ENCODE measurements at places on chromosomes 3 and 15.

DNA sequence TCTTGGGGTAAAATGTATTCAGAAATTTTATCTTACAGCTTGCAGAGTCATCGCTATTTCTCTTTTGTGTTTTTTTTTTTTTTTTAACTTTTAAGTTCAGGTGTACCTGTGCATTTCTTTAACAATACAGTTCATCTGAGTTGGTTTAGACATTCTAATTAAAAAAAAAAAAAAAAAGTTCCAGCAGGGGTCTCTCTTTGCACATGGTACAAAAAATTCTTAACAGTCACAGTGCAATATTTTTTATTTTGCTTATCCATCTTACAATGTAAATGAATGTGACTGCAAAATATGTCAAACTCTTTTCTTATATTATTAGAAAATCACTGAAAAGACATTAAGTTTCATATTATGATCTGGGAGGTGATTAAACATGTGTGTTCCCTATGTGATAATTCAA lies 47.5 kb upstream of the SLC9A9 start:
- DNase-seq: no peak

DNA sequence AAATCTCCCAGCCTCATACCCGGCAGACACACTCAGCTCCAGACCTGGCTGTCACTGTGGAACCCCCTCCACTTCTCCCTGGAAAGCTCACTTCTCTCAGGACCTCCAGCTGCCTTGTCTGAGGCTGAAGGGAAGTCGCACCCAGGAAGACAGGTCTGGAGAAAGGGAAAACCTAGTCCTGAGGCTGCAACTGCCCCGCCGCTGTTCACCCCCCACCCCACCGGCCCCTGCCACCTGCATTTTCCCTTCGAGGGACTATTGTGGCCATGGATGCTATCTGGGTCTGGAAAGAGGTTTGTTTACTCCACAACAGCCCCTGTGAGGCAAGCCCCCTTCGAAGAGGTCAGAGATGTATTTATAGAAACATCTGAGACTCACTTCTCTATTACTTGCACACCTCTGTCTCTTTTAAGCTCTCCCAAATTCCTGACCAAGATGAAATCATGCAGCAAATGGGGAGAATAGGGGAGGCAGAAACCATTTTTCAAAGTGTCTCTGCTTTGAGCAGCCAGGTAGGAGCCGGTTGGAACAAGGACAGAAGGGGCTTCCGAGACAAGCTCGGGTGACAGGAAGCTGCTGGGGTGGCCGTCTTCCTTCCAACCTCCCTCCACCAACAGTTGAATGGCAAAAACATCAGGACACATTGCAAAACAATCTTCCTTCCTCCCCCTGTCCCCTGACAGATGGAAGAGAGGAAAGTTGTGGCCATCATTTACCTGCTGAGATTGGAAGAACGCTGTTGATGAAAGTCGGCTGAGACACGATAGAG lies 518 bp downstream of the COLQ start:
- DNase-seq: no peak

- no peak for DNase-seq
Observed at GRCh38 chr15:40776537-40777141, 6.9 kb downstream of the C15orf62 start.

DNA sequence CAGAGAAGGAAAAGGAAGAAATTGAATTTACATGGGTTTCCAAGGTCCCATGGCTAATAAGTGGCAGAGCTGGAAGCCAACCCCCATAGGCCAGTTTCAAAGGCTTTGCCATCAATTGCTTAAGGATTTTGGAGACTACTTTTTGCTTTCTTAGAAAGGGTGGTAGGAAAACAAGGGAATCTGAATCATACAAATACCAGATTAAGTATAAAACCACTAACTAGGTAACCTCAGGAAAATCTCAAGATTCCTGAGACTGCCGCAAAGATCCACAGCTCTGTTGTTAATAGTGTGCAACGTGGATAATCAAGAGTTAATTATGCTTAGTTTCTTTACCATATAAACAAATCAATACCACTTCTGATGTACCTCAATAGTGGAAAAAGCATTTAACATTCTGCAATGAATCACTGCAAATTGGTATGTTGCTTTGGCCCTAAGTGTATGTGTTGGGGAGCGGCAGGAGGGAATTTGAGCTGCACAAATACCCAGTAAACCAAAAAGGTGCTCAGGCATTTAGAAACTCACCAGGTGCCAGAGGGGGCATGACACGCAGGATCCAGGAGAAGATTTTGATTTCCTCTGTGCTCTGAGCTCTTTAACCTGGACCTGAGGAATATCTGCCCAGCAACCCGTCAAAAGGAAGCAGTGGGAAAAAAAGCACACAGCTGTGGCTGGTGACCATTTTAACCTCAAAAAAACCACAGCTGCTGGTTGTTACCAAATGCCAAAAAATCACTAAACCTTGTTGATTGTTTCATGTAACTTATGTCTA lies 22.0 kb downstream of the AADAC start:
- DNase-seq: no peak

Measured in stimulated activated CD4-positive, alpha-beta T cell treated with anti-CD3 and anti-CD28 coated beads, Interleukin-1b, Interleukin-23, amount 100 ng/mL, for 4 hours (primary cell).